ENCODE measurements at places on chromosomes 1 and 21.

- DNase-seq: no peak
Measured at GRCh38 chr1:26142159-26142558, 16.7 kb upstream of the FAM110D start.

- no peak for DNase-seq
Measured at GRCh38 chr21:33033961-33034413, 8.3 kb downstream of the OLIG2 start.

DNA sequence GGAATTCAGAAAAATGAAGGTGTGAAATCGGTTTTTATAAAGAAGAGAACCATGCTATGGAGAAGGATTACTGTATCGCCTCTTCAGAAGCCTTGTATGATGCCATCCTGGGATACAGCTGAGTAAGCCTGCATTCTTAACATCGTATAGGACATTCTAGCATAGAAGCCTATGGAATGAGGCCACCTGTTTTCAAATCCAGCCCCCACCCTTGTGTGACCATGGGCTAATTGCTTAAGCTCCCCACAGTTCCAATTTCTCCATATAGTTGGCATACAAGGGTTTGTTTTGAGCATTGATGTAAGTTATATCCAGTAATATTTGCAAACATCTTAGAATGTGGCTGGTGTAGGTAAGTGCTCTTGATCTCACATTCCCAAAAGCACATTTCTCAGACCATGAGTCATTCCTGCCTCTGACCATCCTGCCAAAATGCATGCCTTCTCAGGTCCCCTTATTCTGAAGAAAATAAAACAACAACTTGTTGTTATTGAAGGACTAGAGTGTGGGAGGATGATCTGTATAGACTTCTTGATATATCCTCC, 1.5 kb downstream of the OR14A2 start:
- DNase-seq: no peak

GRCh38 chr1:230286166-230286889, 139.8 kb downstream of the PGBD5 start:
- DNase-seq: no peak

GRCh38 chr21:31332525-31332924, 11.5 kb downstream of the TIAM1 start:
- no peak for DNase-seq

- DNase-seq: no peak
Measured at GRCh38 chr1:19447550-19447949, 37.8 kb downstream of the CAPZB start.

DNA sequence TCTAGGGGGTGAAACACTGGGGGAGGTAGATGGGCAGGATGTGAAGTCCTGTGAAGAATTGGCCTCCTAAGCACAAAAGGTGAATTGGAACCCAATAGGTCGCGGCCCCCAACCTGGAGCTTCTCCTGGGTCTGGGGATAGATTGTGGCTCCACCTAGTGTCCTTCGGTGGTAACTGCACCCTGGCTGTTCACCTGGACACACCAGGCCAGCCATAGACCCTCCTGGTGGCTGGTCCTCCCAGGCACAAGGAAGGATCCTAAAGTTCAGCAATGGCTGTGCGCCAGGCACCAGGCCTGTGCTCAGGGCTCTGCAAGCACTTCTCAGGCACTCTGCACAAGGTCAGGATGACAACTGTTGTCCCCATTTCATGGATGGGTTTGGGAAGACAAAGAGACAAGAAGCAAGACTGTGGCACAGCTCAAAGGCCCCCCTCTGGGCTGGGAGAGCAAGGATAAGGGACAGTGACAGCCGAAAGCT, 13.5 kb downstream of the ESPN start:
- DNase-seq: peak; percentile 87

DNA sequence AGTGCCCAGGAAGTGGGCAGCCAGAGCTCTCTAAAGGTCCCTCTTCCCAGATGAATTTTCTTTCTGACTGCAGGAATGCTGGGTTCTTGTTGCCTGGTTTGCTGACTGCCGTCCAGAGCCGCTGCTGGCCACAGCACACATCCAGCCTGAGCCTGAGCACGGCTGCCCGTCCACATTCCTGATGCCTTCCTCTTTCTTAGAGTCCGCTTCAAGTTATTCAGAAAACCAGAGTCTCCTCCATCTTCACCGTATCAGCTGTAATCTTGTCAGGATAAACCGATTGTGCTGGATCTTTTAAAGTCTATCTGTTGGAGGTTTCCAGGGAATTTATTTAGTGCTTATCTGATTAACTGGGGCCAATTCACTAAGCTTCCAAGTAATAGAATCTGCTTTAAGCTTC, 84.8 kb upstream of the BCAR3 start:
- no peak for DNase-seq

DNA sequence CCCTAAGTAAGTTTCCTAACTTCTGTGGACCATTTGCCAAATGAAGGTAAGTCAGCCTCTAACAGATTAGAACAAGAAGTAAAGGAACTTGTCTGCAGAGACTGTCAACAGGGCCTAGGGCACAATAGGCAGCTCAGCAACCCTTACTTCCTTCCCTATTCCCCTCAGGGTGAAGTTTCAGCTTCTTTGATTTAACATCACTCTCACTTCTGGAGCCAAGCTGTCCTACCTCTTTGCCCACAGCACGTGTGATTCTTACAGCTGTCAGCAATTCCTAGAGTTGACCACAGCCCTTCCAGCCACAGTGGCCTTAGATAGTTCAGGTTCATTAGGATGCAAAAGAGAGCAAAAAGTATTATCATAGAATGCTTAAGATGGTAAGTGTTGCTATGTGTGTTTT, 7.6 kb upstream of the EIF4G3 start:
- DNase-seq: no peak

DNA sequence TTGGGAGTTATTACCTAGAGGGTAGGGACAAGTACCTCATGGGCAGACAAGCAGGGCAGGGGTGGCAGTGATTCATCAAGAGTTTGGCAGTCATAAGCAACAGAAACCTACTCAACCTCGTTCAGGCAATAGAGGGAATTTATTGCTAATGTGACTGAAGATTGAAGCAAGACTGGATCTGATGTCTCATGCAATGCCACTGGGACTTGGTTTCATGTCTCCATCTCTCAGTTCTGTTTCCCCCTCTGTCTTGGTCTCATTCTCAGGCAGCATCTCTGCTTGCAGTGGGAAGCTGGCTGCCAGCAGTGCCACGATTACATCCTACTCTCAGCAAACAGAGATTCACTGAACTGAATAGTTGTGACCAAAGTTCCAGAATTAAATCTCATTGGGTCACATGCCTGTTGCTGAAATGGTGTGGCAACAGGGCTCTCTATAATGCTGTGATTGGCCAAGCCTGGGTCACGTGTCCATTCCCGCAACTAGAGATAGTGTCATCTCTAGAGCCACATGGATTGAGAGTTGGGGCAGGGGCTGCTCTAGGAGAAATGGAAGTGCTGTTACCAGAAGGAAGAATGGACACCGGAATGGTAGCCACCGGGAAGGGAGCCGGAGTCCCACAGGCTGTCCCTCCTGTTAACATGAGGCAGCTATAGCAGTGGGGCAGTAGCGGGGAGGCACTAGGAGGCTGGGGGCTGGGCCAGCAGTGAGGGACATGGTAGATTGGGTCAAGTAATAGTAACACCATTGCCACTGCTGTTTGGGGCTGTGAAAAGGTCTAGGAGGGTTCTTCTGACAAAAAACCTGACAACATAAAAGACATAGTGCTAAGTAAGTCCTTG, 3.9 kb upstream of the CDC42 start:
- DNase-seq: no peak

GRCh38 chr1:79128722-79129121, 122.2 kb upstream of the ADGRL4 start:
- DNase-seq: no peak

Measured in GM12891 (cell line).